ENCODE measurements at places on chromosomes 16 and 17.

DNA sequence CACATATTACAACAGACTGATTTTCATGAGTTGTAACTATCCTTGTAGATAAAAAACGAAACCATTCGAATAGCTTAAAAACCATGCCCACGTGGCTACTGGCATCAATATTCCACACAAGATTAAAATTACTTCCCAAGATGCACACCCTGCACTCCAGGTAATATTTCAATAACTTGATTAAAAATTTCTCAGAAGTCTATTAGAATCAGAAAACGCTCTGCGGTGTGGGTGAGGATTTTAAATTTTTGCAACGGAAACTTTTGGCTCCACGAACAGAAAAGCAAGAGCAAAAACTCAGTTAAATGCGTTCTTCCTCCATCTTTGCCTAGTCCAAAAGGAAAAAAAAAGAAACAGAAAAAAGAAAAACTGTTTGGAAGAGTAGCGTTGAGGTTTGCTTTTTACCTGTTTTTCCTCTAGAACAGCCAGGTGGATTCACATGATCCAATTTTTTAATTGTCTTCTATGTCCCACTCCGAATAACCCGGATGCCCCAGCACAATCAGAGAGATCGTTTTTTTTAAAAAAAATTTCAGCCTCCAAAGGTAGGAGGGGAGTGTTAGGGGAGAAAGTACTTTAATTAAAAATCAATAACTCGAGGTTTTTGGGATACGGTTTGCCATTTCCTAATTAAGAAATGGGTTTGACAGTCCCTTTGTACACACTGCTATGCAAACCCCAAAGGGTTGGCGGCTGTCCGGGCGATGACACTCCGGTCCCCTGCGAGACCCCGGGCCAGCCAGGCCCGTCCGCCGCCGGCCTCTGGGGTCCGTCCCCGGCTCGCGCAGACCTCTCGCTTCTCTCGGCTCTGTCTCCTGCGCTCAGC lies 708 bp upstream of the NFAT5 start:
- DNase-seq: peak; percentile 24

- DNase-seq: peak; percentile 88
These were observed 1.4 kb downstream of the PHF23 start for GRCh38 chr17:7237761-7238419.

DNA sequence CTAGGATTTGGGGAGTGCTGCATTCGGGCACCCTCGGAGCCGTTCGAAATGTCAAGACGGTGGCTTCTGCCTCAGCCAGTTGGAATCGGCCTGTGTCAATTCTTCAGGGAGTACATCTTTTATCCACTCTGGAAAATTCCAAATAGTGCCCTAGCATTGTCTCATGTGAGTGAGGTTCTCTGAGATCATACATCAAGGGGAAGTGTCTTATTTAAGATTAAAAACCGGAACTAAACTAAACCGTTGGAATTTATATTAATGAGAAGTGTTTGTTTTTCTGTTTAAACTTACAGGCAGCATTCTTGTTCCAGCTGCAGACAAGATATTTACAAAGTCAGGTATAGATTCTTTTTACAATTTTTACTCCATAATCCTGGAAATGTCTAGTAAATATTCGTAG lies 56.8 kb downstream of the SLC47A1 start:
- no peak for DNase-seq

DNA sequence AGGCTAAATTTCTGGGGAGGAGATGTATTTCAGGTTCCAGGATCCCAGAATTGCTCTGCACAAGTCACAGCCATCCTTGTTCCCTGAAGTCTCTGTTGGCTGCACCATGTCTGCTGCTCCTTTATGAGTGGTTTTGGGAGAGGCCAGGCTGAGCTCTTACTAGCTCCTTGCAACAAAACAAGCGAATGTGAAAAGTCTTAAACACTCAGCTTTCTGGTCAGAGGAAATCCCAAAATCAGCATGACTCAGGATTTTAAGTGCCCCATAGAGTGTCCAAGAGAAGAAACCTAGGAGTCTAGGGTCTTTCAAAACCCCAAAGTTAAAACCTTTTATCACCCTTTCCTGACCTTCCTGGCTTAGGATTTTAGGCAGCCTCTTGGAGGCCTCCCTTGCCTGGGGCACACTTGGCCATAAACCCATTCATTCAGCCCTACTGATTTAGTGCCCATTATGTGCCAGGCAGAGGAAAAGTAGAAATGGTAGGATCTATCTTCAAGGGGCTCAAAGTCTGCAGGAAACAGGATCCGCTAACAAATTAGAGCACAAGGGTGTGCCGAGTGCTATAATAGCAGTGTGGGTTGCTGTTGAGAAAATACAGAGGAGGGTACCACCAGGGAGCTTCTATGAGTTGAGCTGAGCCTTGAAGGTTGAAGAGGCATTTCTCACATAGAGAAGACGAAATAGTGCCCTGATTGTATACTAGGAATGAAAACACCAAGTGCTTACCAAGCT lies 36.9 kb downstream of the SOST start:
- DNase-seq: no peak

DNA sequence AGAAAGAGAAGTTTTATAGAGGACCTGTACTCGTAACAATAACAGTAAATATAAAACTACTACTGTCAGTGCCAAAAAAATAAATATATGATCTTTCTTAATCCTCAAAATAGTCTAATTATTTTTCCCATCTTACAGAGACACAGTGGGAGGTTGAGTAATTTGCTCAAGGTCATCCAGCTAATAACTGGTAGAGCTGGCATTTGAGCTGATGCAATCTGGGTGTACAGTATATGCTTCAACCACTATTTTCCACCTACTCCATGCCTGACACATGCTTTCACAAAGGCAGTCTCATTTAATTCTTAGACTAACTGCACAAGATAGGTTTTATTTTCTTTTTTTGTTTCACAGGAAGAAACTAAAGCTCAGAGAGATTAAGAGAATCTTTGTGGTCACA lies 33.6 kb downstream of the PIGL start:
- DNase-seq: no peak

DNA sequence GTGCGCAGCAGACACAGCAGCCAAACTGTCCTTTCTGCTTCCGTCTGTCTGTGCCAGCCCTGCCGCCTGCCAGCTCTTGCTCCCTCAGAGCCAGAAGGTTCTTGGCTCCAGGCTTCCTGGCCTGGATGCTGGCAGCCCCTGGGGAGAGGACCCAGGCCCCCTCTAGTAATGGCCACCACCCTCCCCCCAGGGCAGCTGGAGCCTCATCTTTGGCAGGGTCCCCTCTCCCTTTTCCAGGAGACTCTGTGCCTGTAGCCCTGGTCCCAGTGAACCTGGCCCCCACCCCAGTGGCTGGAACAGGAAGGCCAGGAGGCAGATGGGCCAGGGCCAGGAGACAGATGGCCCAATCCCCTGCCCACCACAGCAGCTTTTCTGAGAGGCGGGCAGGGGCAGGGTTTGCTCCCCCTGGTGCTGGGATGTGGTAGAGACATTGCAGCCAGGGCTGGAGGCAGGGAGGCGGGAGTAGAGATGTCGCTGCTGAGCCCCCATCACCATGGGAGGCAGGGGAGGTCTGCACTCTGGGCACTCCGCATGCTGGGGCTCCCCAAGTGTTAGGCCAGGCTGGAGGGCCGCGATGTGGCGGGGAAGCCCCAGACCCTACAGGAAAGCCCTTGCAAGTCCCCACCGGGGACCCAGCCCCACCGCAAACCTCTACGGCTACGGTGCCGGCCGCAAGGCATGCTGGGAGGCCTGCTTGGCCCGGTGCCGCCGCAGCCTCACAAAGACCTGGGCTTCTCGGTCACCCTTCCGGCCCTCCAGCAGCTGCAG lies 16.7 kb downstream of the UNC13D start:
- peak; percentile 66 for DNase-seq

DNA sequence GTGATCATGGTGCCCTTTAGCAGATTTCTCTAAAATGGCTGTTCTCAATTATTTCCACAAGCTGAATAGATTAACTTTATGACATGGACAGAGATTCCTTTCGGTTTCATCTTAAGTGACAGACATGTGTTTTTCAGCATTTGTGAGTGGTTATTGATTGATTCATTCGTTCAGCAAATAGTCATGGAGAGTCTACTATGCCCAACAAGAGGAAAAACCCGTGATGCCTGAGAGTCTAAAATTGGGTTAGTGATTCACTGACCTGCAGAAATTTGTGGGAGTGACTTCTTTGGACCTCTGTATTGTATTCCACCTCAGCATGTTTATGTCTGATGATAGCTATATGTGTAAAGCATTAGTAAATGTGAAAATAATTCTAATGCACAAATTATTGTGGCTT lies 28.0 kb upstream of the DUSP14 start:
- DNase-seq: no peak

DNA sequence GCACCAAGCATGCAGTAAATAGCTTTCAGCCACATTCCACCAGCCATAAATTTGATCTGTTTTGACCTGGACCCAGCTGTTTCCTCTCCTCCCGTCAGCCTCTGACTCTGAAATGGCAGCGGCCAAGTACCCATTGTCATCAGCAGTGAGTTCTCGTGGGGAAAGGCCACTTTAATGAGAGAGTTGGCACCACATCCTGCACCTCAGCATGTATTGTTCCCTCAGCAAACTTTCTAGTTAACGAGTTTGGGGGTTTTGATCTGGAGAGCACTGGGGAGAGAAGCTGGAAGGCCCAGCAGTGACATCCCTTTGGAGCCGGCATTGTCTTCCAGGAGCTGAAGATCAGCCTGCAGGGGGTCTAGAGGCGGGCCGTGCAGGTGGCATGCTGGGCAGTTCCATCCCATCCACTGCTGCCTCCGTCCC lies 84.9 kb downstream of the RPA1 start:
- no peak for DNase-seq

- no peak for DNase-seq
These were observed 692 bp downstream of the BRICD5 start for GRCh38 chr16:2210009-2210332.

- no peak for DNase-seq
These were observed 30.0 kb downstream of the CRAMP1 start for GRCh38 chr16:1642148-1642547.

DNA sequence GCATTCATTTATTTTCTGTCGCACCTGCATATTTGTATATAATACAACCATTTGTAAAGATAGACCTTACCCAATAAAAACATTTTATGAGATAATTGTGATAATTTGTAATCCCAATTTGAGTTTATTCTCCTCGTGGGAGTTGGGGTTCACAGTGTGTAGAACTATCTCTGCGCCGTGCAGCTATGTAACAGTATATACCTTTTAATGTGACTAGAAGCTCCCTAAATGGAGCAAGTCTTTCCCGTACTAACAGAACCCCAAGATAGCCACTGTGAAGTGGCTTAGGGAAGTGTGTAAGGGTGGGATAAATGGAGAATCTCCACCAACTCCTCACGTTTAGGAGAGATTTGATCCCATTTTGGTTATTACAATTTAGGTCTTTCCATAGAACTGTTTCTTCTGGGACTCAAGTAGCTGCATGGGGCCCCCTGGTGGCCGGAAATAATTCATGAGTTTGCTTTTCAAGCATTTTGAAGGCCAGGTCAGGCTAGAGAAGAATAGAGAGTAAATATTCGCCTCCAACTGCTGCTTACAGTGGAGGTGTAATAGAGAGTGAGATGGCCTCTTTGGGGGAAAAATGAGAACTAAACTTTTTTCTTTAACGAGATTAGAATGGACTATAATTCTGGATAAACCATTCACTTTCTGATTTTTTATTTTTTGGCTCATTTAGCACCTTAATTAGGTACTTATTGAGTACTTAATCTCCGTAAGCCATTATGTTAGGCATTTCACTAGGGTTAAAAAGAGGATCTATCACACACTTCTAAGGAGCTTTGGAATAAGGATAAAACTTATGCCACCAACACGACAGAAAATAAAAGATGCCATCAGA lies 4.5 kb downstream of the TMEM100 start:
- peak; percentile 54 for DNase-seq

- DNase-seq: no peak
These were observed 2.8 kb upstream of the SLFN11 start for GRCh38 chr17:35376245-35376644.

DNA sequence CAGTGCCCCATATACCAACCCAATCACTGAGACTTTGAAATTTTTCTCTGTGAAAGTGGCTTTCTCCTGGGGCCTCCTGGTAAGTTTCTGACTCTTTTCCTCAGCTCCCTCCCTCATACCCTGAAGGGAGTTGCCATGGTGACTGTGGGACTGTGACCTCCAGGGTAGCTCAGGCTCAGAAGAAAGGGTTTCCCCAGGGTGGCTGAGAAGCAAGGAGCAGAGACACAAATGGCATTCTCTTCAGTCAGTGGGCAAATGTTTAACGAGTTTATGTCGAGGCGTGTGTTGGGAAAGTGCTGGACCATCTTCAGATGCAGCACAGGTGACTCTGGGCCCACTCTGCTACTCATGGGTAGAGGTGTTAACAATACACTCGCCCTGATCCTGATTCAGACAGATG lies 46.8 kb downstream of the MRPS23 start:
- DNase-seq: no peak

- DNase-seq: no peak
These were observed 20.0 kb downstream of the CNP start for GRCh38 chr17:41986634-41987033.

DNA sequence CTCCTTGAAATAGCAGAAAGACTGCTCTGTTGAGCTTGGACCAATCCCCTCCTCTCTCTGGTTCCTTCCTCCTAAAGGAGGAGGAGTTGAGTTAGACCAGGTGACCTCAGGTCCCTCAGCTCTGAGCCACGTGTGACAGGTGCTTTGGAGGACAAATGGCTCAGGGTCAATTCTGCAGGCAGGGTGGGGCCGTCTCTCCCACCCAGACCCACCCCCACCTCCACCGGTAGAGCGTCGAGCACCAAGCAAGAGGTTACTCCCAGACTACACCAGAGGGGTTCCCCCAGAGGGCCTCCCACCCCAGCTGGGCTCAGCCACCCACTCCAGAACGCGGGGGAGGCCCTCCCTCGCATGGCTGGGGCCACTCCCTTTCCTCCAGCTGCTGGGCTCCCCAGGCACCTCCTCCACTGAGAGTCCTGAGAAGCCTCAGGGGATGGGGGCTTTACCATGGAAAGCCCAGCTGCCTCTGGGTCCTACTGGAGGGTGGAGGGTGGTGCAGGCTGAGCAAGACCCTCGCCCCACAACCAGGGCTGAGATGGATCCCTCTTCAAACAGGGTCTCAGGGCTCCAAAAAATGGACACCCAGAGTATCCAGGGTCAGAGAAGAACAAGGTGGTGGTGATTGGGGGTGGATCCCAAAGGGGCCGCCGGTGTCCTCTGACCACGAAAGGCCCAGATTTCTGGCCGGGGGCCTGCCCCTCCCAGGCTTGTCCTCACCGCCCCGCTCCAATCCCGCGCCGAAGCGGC lies 7.6 kb downstream of the MYO1C start:
- peak; percentile 70 for DNase-seq

DNA sequence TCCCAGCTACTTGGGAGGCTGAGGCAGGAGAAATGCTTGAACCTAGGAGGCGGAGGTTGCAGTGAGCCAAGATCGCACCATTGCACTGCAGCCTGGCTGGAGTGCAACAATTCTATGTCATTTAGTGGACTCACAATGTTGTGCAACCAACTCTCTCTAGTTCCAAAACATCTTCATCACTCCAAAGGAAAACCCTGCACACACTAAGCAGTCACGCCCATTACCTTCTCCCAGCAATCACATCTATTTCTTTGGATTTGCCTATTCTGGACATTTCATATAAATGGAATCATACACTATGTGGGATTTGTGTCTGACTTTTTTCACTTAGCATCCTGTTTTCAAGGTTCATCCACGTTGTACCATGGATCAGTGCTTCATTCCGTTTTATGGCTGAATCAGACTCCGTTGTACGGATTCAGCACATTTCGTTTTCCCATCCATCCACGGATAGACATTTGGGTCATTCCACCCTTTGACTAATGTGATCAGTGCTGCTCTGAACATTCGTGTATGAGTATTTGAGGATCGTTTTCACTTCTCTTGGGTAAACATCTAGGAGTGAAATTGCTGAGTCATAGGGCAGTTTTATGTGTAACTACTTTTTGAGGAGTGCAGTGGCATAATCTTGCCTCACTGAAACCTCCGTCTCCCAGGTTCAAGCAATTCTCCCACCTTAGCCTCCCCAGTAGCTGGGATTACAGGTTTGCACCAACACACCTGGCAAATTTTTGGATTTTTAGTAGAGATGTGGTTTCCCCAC lies 45.4 kb upstream of the EMP2 start:
- no peak for DNase-seq

Data from CD4-positive, alpha-beta T cell treated with Interleukin-1 beta for 1 hour (primary cell).